ENCODE measurements at places on chromosomes 3 and 15. TPM values are rescaled to one million over a fixed set of nuclear protein-coding genes. Genes with fewer than 3 reads are reported as not detected.
A peak's percentile ranks its signal among the peaks of the same experiment; 100 is the strongest.

GRCh38 chr3:50825841-50826240, 151.1 kb downstream of the DOCK3 start:
- H3K4me1 ChIP-seq, result no peaks in the 10 kb centered on the region
- H3K4me3 ChIP-seq, result no peak overlapping the region
- no peak overlapping the region for H3K27ac ChIP-seq
- no peaks in the 10 kb centered on the region for H3K27me3 ChIP-seq

DNA sequence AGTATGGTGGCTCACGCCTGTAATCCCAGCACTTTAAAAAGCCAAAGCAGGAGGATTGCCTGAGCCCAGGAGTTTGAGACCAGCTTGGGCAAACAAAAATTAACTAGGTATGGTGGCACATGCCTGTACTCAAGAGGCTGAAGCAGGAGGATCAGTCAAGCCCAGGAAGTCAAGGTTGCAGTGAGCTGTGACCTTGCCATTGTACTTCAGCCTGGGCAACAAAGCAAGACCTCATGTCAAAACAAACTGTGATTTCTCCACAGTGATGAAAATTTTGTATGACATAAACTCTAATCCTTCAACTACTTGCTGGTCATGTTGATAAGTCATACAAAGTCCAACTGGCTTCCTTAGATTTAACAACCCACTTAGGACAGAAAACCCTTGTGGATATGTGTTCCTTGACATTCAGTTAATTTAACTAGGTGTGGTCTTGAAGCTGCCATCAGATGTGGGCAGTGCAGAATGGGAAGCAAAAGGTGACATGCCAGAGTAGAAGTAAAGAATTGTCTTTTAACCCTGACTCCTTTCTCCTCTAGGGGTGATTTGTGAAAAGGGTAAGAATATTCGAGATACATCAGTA, 263.3 kb downstream of the PTPRG start:
- no peaks in the 10 kb centered on the region for H3K4me1 ChIP-seq
- no peak for DNase-seq
- no peak overlapping the region for H3K4me3 ChIP-seq
- no peak overlapping the region for H3K27ac ChIP-seq

- no peaks in the 10 kb centered on the region for H3K27me3 ChIP-seq
- no peaks in the 10 kb centered on the region for H3K4me1 ChIP-seq
- no peak overlapping the region for H3K27ac ChIP-seq
- no peaks in the 10 kb centered on the region for H3K36me3 ChIP-seq
- no peak overlapping the region for H3K4me3 ChIP-seq
These were observed 34.6 kb downstream of the ROPN1B start for GRCh38 chr3:126003447-126004190.

DNA sequence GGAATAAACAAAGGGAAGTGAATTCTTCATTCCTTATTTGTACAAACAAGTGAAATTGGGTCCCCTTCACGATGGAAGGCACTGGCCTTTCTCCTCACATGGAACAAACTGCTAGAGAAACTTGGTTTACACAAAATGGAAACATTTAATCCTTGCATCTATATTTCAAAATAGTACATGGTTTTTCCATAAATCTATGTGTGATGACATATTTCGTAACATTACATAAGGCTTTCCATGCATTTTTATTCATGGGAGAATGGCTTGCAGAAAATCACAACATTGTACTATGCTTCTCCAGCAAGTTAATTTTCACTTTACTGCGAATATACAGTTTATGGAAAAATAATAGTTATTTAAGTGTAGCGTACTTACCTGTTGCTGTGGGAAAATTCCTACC, 81.0 kb upstream of the CDIN1 start:
- no peaks in the 10 kb centered on the region for H3K27me3 ChIP-seq
- H3K4me3 ChIP-seq, result no peak overlapping the region
- H3K36me3 ChIP-seq, result no peaks in the 10 kb centered on the region

DNA sequence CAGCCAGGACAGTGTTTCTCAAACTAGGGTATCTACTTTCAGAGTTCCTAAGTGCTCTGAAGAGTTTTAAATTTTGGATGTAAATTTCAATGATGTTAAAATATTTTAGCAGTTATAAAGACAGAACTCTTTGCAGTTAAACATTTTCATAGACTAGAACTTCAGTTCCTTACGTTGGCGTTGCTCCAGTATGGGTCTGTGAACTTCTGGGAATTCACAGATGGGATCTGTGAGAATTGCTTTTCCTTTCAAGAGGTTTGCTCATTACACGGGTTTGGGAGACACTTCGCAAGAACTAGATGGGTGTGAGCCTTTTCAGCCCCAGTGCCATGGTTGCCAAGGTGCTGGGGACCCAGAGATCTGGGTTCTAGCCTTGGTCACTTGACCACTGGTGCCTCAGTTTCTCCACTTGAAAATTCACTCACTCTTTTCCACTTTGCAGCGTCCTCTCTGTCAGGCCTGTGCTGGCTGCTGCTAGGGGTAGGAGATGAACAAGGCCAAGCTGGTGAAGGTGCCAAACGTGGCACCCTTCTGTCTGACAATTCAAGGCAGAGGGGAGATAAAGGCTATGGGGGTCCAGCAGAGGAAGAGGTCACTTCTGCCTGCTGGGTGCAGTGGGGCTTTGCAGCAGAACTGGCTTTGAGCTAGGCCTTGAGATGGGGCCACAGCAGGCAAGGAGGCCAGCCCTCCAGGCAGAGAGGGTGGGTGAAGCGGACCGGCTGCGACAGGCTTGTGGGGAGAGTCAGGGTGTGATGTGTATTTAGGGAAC, 48.1 kb downstream of the EPHB3 start:
- no peak overlapping the region for H3K27ac ChIP-seq
- DNase-seq, result no peak
- no peaks in the 10 kb centered on the region for H3K36me3 ChIP-seq
- no peaks in the 10 kb centered on the region for H3K4me1 ChIP-seq
- no peak overlapping the region for H3K4me3 ChIP-seq
- no peaks in the 10 kb centered on the region for H3K27me3 ChIP-seq

DNA sequence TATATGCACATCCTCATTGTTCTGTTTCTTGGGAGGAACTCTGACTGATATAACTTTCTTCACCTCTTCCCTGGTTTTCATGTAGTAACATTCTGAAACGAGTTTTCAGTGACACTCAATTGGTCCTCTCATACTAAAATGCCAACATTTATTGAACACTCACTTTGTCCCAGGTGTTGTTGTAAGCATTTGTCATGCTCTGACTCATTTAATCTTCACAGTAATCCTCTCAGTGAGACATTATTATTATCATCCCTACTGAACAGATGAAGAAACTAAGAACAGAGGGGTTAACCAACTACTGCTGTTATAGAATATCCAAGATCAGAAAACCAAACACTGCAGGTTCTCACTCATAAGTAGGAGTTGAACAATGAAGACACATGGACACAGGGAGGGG, 94.1 kb upstream of the MRPL3 start:
- H3K27me3 ChIP-seq, result no peaks in the 10 kb centered on the region

DNA sequence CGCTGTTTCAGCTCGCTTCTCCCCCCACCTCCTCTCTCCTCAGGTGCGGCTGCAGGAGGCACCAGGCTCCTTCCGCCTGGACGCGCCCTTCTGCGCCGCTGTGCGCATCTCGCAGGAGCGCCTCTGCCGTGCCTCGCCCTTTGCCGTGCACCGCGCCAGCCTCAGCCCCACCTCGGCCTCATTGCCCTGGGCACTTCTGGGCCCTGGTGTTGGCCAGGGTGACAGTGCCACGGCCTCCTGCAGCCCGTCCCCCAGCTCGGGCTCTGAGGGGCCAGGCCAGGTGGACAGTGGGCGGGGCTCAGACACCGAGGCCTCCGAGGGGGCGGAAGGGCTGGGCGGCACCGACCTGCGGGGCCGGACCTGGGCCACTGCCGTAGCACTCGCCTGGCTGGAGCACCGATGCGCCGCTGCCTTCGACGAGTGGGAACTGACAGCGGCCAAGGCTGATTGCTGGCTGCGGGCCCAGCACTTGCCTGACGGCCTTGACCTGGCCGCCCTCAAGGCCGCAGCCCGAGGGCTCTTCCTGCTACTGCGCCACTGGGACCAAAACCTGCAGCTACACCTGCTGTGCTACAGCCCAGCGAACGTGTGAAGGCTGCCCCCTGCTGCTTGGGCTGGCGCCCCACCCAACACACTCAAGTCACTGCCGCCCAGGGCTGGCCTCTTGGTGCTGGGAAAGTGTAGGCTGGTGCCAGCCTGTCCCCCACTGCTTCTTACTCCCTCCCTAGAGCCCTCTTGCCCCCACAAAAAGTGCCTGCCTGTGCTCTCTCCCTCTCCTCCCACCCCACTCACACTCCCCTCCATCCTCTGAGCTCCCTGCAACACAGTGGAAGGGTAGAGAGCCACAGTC, 7.1 kb downstream of the ALG3 start:
- H3K4me1 ChIP-seq, result peaks cover 9% of the 10 kb centered on the region
- no peaks in the 10 kb centered on the region for H3K27me3 ChIP-seq
- H3K4me3 ChIP-seq, result no peak overlapping the region
- DNase-seq, result peak; percentile 60
- peaks cover 32% of the 10 kb centered on the region for H3K36me3 ChIP-seq
- H3K27ac ChIP-seq, result no peak overlapping the region

DNA sequence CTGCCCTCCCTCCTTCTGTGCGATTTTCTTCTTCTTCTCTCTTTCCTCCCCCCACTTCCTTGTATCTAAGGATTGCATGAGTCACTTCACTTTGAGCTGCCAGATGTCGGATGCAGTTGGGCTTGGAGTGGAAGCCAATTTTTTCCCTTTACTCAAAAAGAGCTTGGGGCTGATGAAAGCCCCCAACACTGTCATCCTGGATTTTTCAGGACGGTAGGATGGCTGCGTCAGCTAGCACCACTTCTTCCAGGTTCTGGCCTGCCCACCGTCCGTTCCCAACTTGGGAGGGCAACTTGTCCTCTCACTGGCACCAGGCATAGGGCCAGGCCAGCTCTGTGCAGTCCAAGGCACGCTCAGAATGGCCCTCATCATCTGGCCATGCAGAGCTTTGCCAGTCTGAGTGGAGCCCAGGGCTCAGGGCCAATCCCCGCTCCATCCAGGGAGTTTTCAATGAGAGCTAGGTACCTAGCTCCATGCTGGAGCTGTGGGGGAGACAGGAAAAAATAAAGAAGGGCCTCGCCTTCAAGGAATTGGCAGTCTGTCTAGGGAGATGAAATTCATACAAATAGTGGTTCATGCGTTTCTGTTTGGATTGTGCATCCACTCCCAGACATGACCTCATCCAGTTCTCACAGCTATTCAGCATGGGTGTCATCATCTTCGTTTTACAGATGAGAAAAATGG, 47.7 kb upstream of the INSYN1 start:
- H3K27me3 ChIP-seq, result no peaks in the 10 kb centered on the region
- no peaks in the 10 kb centered on the region for H3K36me3 ChIP-seq
- DNase-seq, result no peak
- H3K4me1 ChIP-seq, result no peaks in the 10 kb centered on the region
- H3K4me3 ChIP-seq, result no peak overlapping the region
- no peak overlapping the region for H3K27ac ChIP-seq

DNA sequence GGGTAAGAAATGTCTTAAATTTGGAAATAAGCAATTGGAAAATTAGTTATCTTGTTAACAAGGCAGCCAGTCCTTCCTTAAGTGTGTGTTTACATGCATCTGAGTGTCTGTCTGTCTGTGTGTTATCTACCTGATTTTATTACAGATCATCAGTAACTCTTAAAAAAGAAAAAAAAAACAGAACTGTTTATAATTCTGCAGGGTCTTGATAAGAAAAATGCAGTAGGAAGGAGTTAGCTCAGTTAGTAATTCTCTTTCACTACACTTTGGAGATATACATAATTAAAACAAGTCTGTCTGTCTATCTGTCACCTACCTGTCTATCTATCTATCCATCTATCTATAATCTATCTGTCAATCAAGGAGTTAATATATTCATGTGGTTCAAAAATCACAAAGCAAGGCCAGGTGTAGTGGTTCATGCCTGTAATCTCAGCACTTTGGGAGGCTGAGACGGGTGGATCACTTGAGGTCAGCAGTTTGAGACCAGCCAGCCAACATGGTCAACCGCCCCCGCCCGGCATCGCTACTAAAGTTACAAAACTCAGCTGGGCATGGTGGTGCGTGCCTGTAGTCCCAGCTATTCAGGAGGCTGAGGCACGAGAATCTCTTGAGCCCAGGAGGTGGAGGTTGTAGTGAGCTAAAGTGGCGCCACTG, 135.5 kb upstream of the SGO1 start:
- DNase-seq, result no peak
- no peaks in the 10 kb centered on the region for H3K4me1 ChIP-seq
- no peak overlapping the region for H3K4me3 ChIP-seq
- no peak overlapping the region for H3K27ac ChIP-seq
- H3K36me3 ChIP-seq, result no peaks in the 10 kb centered on the region
- no peaks in the 10 kb centered on the region for H3K27me3 ChIP-seq

GRCh38 chr15:59388670-59389069, 16.0 kb upstream of the MYO1E start:
- H3K4me3 ChIP-seq, result no peak overlapping the region
- no peaks in the 10 kb centered on the region for H3K36me3 ChIP-seq
- no peaks in the 10 kb centered on the region for H3K4me1 ChIP-seq
- no peak for DNase-seq

Gene IREB2
- 7.0 TPM for polyA plus RNA-seq

Gene MORF4L1
- 127 TPM for polyA plus RNA-seq

Gene PLAAT1
- 0.12 TPM for polyA plus RNA-seq

Gene NEK10
- 0.23 TPM for polyA plus RNA-seq

Gene CCR8
- polyA plus RNA-seq, result not detected

Gene PCLAF
- 3.0 TPM for polyA plus RNA-seq

Gene ATP8B4
- polyA plus RNA-seq, result 7.1 TPM

Gene CACNA2D2
- polyA plus RNA-seq, result 0.10 TPM

Gene BCL2A1
- polyA plus RNA-seq, result 0.71 TPM

Gene SPATA12
- not detected for polyA plus RNA-seq

Gene RGMA
- polyA plus RNA-seq, result 0.15 TPM

Measured in liver (tissue), 10 donors.